ENCODE measurements at places on chromosomes 12 and 14. TPM values are rescaled to one million over a fixed set of nuclear protein-coding genes. Genes with fewer than 3 reads are reported as not detected.

DNA sequence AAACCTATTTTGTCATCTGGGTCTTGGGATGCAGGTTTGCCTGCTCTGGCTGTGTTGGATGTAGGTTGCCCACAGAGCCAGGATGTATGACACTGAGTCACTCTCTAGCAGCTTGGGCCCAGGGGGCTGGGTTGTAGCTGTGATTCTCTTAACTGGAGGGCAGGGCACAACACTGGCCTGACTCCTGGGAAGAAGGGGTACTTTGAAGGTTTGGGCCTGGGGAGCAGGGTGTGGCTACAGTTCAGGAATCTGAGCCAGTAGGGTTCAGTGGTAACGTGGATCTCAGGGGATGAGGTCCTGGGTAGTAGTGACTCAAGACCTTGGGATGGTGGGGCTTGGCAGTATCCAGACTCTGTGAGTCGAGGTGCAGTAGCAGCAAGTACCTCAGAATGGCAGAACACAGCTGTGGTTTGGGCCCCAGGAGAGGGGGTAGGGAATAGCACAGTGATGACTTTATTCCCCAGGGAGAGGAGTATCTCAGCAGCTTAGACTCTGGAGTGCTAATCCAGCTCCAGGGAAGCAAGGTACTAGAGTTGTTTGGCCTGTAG, 25.7 kb downstream of the TBC1D15 start:
- H3K4me1 ChIP-seq, result peaks cover 19% of the 10 kb centered on the region
- peaks cover 34% of the 10 kb centered on the region for H3K36me3 ChIP-seq
- H3K27me3 ChIP-seq, result no peaks in the 10 kb centered on the region
- H3K4me3 ChIP-seq, result no peak overlapping the region
- DNase-seq, result no peak
- no peak overlapping the region for H3K27ac ChIP-seq

C12orf54 gene
- total RNA-seq, result not detected

ZFHX2 gene
- total RNA-seq, result 1.0 TPM

SMAGP gene
- total RNA-seq, result 1.7 TPM

GRCh38 chr12:40145896-40146295, 40.0 kb upstream of the SLC2A13 start:
- no peak for DNase-seq
- no peak overlapping the region for H3K4me3 ChIP-seq

GRCh38 chr12:71949646-71950045, 11.0 kb downstream of the TPH2 start:
- no peaks in the 10 kb centered on the region for H3K4me1 ChIP-seq
- no peaks in the 10 kb centered on the region for H3K36me3 ChIP-seq
- H3K27ac ChIP-seq, result no peak overlapping the region
- peaks cover 21% of the 10 kb centered on the region for H3K27me3 ChIP-seq

- peaks cover 4% of the 10 kb centered on the region for H3K27me3 ChIP-seq
- DNase-seq, result no peak
- no peaks in the 10 kb centered on the region for H3K36me3 ChIP-seq
- H3K27ac ChIP-seq, result no peak overlapping the region
- H3K4me1 ChIP-seq, result peaks cover 12% of the 10 kb centered on the region
Measured at GRCh38 chr14:105041841-105042765, 21.2 kb upstream of the CDCA4 start.

DNA sequence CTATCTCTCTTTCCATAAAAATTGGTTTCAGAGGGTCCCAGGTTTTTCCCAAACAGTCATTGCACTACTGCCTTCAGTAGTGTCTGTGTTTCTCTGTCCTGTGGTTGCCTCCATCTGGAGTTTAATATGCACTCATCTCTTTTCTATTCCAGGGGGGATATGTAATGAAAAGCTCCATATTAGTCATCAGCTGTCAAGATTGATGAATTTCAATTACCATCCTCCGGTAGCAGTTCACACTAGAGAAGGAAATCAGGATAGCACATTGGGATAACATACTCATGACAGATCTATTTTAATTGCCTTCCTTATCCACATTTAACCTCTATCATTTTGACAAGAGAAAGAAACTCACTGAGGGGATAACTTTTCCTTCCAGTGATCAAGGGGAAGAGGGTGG, 589.0 kb upstream of the SEL1L start:
- H3K4me1 ChIP-seq, result no peaks in the 10 kb centered on the region
- H3K36me3 ChIP-seq, result no peaks in the 10 kb centered on the region
- no peak for DNase-seq
- H3K4me3 ChIP-seq, result no peak overlapping the region

DNA sequence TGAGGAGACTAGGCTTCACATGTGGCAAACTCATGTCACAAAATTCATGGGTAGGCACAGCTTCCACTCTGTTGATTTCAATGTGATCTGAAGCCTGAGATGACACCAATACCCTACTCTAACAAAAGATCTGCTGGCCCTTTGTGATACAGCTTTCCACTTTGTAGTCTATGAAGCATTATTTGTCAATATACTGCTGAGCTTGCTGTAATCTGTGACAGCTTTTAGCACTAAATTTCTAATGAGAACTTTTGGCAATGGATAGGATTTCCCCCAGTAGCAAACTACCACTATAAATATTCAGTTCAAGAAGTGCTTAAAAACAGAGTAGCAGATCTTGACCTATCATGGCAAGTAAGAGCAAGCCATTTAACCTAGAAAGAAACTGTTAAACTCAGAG, 5.6 kb upstream of the HEATR5A start:
- peaks cover 6% of the 10 kb centered on the region for H3K4me1 ChIP-seq
- DNase-seq, result no peak
- H3K27me3 ChIP-seq, result no peaks in the 10 kb centered on the region
- H3K4me3 ChIP-seq, result no peak overlapping the region
- H3K36me3 ChIP-seq, result no peaks in the 10 kb centered on the region
